WERI-Rb-1 (cell line): ENCODE measurements at places on chromosomes 6 and 20.

- DNase-seq, result no peak
Observed at GRCh38 chr6:121686611-121687023, 251.2 kb downstream of the GJA1 start.

DNA sequence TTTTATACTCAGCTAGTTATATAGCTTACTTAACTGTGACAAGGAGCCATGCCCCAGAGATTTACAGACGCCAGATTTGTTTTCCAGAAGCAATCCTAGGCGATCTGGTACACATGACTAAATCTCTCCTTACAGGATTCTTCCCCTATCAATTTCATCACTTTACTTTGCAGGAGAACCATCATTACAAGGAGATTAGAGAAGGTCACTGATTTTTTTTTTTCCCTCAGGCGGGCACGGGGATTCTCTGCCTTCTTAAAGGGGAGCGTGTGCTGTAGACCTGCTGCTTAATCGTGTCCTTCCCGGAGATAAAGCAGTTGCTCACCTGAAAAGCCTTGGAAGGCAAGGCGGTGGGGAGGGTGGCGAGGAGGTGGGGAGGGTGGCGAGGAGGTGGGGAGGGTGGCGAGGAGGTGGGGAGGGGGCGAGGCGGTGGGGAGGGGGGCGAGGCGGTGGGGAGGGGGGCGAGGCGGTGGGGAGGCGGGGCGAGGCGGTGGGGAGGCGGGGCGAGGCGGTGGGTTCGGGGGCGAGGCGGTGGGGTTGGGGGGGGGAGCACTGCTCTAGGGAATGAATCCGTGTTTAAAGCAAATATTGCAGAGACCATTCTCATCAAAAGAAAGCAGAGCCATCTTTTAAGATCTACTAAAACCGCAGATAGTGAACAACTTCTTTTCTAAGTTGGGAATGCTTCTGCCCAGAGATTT is 14.3 kb upstream of the MRAP2 start:
- peak; percentile 59 for DNase-seq

- DNase-seq, result no peak
Observed at GRCh38 chr6:130928158-130928912, 101.1 kb downstream of the SMLR1 start.

- no peak for DNase-seq
Observed at GRCh38 chr20:36480456-36481048, 60.8 kb upstream of the MYL9 start.

- DNase-seq, result no peak
Observed at GRCh38 chr6:26426691-26427450, 13.4 kb upstream of the BTN3A3 start.

DNA sequence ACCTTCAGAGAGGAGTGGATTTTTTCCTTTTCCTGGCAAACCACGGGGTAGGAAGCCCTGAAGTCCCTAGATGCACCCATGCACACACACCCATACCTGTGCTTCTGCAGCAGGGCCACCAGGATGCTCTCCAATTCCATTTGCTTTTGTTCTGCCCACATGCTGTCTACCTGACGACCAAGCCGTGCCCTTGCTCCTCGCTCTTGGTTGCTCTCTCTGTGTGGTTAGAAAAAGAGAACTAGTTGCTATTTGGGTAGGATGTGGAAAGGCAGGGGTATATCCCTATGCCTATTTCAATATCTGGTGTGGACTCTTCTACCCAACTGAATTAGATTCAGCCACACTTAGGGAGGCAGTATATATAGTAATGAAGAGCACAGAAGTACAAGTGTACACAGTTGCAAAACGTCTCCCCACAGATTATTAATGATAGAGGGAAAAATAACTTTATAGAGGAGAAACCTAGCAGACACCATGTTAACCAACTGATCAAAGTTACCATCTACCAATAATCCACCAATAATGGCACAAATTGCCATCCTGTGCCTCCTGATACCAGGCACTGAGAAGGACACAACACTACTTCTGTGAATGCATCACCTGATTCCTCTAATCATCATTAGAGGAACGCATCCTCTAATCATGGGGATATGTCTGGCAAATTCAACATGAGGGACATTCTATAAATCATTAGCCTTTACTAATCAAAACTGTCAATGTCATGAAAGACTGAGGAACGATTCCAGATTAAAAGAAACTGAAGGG is 7.3 kb downstream of the GHRH start:
- DNase-seq, result no peak

- DNase-seq, result no peak
Observed at GRCh38 chr6:97068211-97068610, 143.7 kb downstream of the KLHL32 start.

DNA sequence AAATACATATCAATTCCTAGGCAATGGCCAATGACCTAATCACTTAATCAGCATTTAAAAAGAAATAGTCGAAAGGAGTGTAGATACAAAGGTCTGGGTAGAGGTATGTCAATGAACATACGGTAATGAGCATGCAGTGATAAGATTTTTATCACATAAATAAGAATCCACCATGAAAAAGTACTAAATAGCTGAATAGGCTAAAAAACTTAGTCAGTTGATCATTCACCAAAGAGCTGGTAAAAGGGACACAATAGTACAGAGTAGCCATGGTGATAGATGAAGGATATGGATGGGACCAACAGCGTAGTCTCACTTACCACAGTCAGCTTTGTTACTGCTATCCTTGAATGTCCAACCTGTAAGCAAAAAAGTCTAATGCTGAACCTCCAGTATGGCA is 1018.6 kb upstream of the EYS start:
- DNase-seq, result no peak

- DNase-seq, result no peak
Observed at GRCh38 chr6:116327803-116328527, 42.8 kb upstream of the DSE start.

GRCh38 chr6:14734416-14735340 is 511.2 kb upstream of the JARID2 start:
- no peak for DNase-seq

DNA sequence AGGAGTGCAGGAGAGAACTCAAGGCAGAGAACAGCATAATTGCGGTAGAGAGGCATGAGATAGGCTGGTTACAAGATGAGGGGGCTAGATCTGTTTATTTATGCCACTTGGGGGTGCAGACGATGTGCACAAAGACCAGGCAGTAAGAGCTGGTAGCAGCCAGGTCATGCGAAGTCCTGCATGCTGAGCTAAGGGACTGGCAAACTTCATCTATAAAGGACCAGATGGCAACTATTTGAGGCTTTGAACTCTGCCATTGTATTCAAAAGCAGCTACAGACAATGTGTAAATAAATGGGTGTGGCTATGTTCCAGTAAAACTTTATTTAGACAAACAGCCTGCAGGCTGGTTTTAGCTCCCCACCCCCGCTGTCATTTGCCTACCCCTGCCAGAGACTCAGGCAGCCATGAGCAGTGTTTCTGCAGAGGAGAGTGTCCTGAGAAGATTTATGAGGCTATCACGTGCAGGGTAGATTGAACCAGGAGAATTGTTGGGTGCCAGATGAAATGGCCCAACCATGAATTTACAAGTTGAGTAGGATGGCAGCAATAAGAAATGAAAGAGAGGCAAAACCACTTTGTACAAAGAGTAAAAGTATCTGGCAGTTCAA is 253.4 kb upstream of the MOCS1 start:
- no peak for DNase-seq

DNA sequence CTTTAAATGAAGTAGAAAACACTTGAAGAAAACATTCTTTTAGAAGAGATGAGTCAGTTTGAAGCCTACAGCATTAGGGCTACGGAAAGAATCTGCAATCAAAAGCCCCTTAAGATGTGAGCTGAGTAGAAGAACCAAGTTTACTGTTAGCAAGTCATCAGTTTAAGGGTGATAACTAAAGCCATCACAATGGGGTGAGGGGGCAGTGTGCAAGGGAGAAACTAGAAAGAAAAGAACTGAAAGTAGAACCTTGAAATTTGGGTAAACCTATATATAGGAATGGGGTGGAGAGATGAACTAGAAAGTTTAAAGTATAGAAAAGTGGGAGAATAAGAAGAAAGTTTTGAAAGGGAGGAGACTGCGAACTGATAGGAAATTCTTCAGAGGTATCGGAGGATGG is 212.9 kb downstream of the COL19A1 start:
- DNase-seq, result no peak

- DNase-seq, result no peak
Observed at GRCh38 chr6:67248077-67248476, 1387.0 kb upstream of the ADGRB3 start.

GRCh38 chr20:24589381-24589780 is 120.0 kb downstream of the SYNDIG1 start:
- DNase-seq, result no peak

DNA sequence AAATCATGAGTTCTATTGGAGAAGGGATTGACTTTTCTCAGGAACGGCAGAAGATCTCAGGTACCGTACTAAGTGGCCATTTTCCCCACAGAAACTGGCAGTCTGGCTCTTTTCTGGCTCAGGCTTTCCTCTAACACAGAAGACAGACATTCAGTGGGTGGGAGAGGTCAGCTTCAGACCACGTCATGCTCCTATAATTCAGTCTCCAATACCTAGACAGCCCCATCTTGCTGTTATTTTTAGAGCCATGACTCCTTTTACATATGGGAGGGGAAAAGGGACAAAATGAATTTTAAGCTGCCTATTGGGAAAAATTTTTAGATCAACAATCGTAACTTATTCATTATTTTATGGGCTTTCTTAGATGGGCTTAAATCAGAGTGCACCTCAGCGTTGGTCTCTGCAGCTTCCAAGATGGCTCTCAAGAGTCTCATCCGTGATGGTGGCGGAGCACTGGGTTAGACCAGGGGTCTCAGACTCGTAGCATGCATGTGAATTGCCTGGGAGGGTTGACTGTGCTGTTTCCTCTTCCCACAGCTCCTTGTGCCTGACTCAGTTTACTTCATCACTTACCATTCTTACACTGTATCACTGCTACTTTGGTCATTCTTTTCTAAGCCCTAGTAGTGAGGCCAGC is 86.9 kb downstream of the TCP11 start:
- no peak for DNase-seq

GRCh38 chr20:50292591-50293283 is 102.1 kb downstream of the CEBPB start:
- no peak for DNase-seq

DNA sequence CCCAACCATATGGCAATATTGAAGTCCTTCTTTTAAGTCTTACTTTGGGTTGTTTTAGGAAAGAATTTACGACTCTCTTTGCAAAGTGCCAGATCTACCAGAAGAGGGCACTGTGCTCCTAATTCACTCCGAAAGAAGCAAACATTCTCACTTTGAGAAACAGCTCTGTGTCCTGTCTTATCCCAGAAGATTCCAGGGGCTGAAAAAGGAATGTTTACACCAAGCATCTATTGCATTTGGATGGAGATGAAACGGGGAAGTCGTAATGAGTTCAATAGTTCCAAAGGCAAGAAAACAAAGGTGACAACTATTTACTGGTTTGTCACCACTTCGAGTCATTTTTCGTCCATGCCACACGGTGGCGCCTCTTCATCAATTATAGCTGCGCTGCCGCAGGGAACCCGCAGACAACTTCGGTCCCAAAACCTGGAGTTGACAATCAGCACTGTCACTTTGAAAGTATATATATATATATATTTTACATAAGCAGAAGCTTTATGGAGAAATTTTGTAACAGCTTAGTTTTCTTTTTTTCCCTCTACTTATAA is 121.6 kb downstream of the MOXD1 start:
- DNase-seq, result peak; percentile 71

- DNase-seq, result peak; percentile 32
Observed at GRCh38 chr6:143271024-143271423, 179.5 kb downstream of the ADAT2 start.

DNA sequence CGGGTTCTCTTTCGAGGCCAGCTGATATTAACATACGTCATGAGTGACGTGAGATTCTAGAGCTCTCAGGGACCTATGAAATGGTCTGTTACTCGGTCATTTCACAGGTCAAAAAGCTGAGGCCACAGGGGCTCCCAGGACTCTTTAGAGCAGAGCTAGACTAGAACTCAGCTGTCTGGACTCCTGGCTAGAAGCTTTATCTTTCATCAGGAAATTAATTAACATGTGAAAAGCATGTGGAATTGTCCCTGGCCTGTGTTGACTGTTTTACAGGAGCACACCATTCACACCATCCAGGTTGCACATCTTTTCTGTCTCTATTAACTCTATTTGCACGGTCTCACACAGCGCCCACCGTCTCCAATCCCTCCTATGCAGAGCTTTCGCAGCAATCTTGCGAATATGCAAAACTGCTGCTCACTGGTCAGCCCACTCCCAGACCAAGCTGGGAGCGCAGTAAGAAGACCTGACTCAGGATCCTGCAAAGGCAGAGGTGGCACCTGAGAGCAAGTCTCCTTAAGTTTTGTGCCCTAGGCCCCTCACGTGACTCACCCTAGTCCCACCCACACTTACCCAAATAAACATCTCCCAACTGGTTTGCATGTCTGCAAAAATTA is 522.5 kb downstream of the CD83 start:
- DNase-seq, result no peak

DNA sequence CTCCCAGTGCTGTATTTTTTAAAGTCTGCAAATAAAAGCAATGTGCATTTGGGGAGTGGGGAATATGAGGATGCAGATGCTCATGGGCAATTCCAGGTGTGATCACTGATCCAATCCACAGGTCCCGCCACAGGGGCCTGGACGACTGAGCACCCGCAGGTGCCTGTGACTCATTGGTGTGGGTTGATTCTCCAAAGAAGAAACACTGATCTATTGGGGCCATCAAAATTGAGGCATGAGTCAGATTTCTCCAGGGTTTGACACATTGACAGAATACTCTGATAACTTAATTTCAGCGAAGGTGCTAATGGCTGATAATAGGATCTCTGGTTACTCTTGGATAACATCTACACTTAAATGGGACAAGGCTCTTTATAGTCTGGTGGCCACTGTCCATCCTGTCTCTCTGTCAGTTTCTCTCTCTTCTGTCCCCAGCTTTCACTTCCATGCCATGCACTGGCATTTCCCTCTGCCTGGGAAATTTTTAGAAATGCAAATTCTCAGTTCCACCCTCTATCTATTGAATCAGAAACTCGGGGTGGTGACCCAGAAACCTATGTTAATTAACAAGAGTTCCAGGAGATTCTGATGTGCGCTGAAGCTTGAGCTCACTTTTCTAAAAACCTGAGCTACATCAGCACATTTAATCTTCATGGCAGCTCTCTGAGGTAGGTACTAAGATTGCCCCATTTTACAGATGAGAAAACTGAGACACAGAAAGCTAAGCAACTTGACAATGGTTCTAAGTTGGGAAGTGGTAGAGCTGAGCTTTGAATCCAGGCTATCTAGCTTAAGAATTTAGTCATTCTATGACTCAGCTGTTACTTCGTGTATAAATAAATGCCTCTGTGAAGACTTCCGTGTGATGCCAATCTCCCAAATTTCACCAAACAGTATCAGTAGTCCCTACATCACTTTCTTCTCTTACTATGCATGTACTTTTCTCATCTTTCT is 10.2 kb upstream of the RCAN2 start:
- no peak for DNase-seq

DNA sequence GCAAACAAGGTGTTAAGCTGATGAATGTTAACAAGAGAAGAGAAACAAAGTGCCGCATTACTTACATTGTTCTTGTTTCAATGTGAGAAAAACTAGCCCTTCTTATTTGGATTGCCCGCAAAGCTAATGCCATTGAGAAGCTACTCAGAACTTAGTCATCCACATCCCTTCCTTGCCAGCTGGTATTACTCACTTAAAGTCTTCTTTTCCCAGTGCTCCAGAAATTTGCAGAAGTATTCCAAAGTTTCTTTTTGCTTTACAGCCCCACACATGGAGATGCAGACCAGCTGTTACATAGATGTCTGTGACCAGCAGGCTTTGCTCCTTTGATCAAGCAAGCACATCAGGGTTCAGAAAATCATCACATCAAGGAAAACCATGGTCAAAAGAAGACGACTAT is 529.0 kb downstream of the TBC1D32 start:
- DNase-seq, result no peak

- DNase-seq, result no peak
Observed at GRCh38 chr6:147194652-147195411, 9.4 kb upstream of the STXBP5 start.
